ENCODE measurements at places on chromosomes 4 and X. TPM values are rescaled to one million over a fixed set of nuclear protein-coding genes. Genes with fewer than 3 reads are reported as not detected.

The BCLAF3 gene
- 39.1 TPM for total RNA-seq

The SPANXD gene
- not detected for total RNA-seq

The FAM241A gene
- total RNA-seq, result 6.9 TPM

The CDX4 gene
- not detected for total RNA-seq

The THOC2 gene
- total RNA-seq, result 72.3 TPM

Measured in temporal lobe (tissue), 4 donors.